Amniotic epithelial cell (primary cell): ENCODE measurements at places on chromosomes 2 and 18.

DNA sequence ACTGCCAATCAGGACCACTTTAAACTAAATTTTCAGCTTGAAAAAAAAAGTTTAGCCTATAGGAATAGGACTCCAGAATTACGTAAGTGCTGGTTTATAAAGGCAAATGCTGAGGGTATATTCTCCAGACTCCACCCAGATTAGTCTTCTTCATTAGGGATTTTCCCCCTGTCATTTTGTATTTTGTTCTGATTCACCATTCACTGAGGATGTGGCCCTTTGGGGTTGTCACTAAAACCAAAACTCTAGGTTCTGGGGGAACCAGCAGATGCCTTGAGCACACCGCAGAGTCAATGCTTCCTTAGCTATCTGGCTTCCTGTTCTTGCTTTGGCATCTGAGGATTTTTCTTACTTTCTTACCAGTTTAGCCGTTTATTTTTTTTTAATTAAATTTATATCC lies 10.5 kb downstream of the SCYGR4 start:
- no peak for DNase-seq

DNA sequence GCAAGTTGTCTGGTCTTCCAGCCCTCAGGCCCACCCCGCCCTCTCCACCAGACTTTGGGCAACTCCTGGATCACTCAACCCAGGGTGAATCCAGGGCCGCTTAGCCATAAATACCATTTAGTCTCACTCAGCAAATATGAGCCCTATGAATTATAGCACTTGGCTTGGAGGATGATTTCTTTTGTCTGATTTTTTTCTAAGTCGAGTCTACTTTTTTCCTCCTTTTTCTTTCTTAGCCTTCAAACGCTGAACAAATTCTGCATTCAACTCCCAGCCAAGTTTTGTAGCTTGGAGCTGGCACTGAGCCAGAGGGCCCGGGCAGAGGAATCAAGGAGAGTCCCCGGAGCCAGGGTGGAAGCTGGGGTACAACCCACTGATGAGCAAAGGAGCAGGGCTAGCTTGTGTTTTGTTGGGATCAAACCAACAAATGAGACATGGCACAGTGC lies 48.7 kb downstream of the SERTAD2 start:
- DNase-seq: peak; percentile 76

DNA sequence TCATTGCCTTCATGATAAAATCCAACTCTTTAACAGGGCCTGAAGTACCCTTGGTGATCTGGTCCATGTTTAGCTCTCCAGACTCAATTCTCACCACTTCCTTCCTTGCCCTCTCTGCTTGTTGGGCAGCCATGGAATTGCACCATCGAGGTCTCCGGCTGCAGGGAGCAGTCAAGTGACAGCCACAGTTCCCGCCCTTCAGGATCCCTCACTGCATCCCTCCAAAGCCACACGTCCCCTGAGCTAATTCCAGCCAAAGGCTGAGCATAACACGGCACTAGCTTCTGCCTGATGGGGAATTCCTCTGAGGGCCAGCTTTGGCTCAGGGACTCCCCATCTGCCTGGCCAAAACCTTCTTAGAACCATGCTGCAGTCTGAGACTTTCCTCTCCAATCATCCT lies 47.4 kb upstream of the SLC1A4 start:
- DNase-seq: no peak

DNA sequence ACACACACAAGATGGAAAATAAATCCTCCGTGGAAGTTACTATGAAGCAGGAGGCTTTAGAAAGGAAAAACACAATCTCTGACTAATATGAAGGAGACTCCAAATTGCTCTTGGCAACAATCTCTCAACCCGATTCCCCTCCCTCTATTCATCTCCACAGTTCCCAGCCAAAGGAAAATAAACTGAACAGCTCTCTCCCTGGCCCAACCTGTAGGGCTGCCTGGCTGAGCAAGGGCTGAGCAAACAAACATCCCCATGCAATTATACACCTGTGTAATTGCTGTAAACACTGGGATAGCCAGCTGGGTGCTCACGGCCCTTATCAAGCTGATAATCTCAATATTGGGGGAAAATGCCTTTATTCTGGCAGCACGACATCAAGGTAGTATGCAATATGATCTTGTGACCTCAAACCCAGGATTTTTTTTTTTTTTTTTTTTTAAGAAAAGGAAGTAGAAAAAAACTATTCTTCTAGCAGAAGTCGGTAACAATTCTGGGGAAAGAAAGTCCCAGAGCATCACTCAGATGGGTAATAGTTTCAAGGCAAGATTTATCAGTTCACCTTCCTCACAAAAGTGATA lies 203.3 kb upstream of the SMAD2 start:
- no peak for DNase-seq

GRCh38 chr2:113895819-113896563 lies 6.1 kb downstream of the ACTR3 start:
- no peak for DNase-seq

- DNase-seq: no peak
These were observed 163.4 kb downstream of the VWC2L start for GRCh38 chr2:214574084-214574781.

- DNase-seq: no peak
These were observed 5.0 kb downstream of the GYPC start for GRCh38 chr2:126660971-126661370.

DNA sequence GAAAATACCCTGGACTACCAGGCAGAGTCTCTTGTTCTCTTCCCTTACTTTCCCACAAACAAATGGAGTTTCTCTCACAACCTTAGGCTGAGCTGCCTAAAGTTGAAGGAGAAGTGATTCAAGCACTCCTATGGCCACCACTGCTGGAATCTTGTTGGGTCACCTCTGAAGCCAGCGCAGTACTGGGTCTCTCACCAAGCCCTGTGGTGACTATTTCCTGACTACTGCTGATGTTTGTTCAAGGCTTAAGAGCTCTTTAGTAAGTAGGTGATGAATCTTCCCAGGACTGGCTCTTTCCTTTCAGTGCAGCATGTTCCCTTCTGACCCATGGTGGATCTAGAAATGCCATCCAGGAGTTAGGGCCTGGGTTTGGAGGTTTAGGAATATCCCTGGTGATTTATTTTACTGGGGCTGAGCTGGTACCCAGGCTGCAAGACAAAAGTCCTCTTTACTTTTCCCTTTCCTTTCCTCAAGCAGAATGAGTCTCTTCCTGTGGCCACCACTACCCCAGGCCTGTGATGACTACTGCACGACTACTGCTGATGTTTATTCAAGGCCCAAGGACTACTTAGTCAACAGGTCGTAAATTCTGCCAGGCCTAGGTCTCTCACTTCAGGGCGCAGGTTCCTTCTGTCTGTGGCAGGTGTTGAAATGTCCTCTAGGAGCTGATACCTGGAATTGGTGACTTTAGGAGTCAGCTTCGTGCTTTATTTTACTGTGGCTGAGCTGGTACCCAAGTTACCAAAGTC lies 121.8 kb downstream of the SLC4A10 start:
- no peak for DNase-seq

GRCh38 chr18:37428288-37428974 lies 137.2 kb downstream of the CELF4 start:
- DNase-seq: no peak

DNA sequence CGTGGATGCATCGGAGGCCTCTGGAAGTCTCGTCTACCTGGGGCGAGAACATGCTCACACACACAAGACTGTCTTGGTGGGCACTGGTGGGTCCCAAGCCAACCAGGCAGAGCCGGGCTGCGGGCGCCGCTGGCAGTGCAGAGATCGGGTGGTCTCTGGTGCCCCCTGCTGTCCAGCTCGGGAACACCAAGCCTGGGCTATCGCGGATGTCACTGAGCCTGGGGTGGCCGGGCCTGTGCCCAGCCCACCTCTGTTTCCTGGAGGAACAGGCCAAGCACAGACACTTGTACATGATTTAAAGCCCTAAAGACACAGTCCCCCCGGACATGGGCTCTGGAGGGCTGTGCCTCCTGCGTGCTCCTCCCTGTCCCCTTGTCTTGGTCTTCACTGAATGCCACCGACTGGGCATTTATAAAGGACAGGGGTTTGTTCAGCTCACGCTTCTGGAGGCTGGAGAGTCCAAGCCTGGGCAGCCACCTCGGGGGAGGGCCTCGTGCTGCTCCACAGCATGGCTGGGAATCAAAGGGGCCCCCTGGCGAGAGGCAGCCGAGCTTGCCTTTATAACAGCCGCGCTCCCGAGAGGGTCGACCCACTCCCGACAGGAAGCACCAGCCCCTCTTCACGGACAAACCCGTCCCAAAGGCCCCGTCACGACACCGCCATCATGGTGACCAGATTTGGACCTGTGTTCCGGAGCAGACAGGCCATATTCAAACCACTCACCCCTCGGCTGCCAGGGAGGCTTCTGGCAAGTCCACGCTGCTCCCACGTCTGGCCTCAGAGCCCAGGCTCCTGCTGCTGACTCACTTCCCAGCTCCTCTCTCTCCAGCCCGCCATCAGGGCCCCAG lies 3.6 kb upstream of the OTOS start:
- peak; percentile 17 for DNase-seq

GRCh38 chr2:235068701-235069100 lies 116.9 kb downstream of the SH3BP4 start:
- no peak for DNase-seq

GRCh38 chr18:378079-378478 lies 110.2 kb upstream of the THOC1 start:
- DNase-seq: no peak

GRCh38 chr2:28168376-28168775 lies 224.3 kb upstream of the FOSL2 start:
- DNase-seq: no peak

DNA sequence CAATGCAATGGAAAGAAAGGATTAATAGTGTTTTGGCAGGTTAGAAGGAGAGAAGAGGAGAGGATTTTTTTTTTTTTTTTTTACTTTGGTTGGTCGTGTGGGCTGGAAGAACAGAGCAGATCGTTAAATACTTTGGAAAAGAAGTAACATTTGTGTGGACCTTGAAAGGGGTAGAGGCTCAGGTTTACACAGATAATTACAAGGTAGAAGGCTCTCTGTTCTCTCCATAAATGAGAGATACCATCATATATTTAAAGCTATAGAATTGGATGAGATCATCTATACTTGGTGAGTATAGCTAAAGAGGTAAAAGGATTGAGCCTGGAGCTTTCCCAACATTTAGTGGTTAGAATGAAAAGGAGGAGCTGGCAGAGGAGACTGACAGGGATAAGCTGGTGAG lies 49.0 kb downstream of the SMCHD1 start:
- DNase-seq: no peak
